ENCODE measurements at places on chromosomes 6 and 20.

DNA sequence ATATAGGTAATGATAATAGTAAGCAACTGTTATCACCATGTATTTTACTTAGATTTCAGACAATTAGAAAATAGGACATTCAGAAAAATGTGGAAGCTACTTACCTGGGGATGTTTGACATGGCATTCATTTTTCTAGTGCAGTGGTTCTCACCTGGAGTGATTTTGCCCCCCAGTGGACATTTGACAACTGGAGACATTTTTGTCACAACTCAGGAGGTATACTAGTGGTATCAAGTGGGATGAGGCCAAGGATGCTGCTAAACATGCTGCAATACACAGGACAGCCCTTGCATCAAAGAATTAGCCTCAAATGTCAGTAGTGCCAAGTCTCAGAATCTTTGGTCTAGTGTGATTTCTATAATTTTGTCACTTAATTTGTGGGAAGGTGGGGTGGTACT, 36.1 kb downstream of the NUS1 start:
- DNase-seq: no peak

DNA sequence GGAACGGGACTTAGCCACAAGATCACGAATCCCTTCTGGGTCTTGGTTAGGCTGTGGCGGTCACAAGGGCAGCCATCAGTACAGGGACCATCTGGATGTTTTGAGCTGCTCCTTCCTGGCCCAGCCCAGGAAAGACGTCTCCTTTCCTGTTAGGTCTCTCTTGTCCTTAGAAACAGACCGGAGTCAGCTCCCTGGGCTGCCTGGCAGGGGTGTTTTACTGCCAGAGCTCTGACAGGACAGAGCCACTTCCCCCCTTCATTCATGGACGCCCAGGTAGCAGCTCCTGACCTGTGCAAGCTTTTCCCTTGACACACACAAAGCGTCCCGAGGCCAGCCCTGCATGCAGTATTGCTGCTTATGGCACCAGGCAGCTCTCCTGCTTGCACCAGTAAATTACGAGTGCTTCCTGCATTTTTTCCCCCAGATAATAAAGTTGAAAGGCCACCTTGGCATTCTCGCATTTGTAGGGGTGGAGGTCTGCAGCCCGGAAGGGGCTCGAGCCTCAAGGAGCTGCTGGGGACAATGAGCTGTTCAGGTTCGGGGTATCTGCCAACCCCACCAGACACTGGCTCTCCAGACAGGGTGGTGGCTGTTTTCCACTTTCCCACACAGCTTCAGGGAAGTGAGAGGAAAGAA, 87.4 kb downstream of the NOL4L start:
- no peak for DNase-seq

- DNase-seq: no peak
These were observed 397.4 kb upstream of the PLCB4 start for GRCh38 chr20:8671370-8671961.

DNA sequence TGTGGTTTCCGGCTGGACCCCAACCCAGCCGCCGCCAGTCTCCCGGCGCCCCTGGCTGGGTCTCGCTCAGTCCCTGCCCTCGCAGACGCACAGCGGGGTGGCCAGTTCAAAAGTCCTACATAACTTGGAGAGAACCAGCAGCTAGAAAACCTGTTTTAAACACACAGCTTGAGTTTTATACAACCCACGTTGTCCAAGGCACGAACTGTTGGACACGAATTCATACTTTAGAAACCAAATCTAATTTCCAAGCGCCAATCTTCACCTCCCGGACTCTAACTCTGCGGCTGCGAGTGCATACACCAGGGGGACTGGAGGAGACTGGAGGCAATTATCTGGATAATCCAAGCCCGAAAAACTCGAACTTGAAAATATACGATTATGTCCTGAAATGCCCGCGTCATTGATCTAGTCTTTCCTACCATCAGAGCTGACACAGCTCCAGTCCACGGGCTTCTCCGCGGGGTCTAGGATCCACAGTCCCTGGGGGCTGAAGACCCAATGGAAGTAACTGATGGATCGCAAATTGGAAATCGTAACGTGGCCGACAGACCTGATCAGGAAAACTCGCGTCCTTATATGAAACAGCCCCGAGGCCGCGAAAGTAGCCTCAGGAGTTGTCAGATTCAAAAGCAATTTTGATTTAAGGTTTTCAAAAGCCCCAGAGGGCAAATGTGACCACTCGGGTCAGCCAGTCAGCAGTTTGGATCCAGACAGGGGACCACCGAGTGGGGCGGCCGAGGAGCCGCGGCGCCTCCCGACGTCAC, 843 bp upstream of the HEY2 start:
- no peak for DNase-seq

GRCh38 chr6:80234908-80235307, 128.4 kb downstream of the BCKDHB start:
- no peak for DNase-seq

DNA sequence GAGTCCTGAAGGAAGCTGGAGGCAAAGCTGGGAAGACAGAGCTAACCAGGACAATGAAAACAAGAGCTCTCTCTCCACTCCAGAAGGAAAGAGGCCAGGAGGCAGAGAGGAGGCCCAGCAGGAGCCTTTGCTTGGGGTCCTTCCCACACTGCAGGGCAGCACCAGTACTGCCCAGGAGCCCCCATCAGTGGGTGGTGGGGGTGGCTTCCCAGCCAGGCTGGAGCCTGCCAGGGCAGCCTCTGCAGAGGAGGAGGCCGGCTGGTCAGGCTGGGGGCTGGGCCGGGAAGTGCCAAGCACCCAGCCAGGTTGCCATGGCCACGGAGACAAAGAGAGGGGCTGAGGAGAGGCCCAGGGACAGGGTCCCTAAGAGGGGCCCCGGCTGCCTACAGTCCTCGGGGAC, 33.4 kb downstream of the PREX1 start:
- DNase-seq: no peak

DNA sequence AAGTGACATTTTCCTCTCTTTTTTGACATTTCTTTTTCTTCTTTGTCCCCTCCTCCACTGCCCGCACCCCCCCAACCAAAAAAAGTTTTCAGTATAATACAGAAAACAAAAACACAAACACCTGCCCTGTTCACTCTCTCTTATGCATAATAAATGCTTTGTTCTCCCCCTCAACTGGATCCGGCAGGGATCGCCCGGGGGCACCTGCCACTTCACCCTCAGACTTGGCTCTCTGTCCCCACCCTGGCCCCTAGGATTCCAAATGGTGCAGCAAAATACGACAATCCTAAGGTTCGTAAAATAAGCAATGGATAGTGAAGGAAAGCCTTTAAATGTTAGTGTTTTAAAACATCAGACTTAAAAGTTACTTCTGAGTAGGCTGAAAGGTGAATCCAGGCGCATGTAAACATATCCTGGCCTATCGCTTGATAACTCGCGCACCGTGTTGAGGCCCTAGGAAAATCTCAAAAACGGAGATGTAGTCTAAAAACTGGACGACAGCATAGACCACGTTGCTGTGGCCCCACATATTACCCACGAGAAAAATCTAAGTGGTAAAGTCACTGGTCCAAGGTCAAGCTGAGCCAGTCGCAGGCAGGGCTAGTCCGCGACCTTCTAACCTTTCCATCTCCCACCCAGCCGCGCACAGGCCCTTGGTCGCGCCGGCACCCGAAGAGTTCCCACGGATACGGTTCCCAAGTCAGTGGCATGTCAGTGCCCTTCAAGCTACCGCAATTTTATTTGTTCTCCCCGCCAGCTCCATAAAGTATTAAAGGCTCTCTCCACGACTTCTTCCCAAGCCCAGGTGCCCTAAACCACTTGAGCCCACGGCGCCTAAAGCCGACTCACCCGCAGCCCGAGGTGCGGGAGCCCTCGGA, 130.8 kb downstream of the OGFRL1 start:
- no peak for DNase-seq

- no peak for DNase-seq
These were observed 263.1 kb upstream of the FLRT3 start for GRCh38 chr20:14600527-14600926.

DNA sequence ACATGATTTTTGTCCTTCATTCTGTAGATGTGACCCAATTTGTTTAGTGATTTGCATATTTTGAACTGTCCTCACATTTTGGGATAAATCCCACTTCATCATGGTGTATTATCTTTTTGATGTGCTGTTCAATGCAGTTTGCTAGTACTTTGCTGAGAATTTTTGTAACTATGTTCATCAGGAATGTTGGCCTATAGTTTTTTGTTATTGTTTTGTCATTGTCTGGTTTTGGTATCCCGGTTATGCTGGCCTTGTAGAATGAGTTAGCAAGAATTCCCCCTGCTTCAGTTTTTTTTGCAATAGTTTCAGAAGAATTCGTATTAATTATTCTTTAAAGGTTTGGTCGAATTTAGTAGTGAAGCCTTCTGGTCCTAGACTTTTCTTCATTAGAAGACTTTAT, 11.9 kb downstream of the KIF25 start:
- no peak for DNase-seq

GRCh38 chr6:108134213-108134970, 31.4 kb upstream of the NR2E1 start:
- no peak for DNase-seq

DNA sequence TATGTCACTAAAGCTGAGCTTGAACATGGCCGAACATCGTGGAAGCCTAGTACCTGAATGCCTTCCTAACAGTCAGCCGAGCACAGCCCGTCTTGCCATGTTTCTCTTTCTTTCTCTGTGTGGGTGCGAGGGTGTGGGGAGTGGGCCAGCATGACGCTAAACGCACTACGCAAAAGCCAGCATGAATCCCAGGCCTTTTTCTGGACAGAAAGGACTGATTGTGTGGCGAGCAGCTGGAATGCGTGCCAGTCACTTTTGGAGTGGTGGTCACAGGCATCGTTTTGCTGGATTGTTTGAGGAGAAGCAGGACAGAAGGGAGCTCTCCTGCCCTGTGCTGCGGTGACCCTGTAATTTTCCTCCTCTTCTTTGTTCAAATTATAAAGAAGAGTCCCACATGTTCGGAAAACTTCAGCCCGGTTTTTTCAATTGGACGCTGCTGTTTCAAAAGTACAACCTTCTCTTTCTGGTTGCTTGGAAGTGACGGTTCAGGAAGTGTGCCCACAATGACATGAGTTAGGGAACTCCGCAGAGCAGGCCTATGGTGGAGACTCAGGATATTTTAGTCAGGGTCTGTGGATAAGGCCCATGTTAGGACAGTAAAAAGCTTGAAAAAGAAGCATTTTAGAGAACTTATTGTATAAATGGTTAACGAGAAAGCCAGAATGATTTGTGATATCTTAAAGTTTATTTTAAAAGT, 54.3 kb downstream of the PDE7B start:
- DNase-seq: no peak

- DNase-seq: no peak
These were observed 895.9 kb downstream of the EYS start for GRCh38 chr6:64811119-64811518.

DNA sequence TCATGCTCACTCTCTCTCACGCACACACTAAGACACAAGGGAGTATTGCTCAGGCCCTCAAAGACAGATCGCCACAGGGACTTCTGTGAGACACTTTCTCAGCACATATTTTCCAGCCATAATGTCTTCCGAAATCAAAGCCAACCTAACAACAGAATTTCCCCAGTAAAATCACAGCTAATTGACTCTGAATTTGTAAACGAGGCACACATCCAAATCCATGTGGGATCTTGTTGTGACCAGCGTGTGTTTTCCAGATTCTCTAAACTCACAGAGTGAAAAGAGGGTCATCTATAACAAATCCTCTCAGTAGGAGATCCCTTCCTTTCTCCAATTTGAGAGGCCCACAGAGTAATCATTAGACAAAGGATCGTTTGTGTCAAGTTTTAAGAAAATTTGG, 280.4 kb downstream of the PACRG start:
- DNase-seq: no peak

DNA sequence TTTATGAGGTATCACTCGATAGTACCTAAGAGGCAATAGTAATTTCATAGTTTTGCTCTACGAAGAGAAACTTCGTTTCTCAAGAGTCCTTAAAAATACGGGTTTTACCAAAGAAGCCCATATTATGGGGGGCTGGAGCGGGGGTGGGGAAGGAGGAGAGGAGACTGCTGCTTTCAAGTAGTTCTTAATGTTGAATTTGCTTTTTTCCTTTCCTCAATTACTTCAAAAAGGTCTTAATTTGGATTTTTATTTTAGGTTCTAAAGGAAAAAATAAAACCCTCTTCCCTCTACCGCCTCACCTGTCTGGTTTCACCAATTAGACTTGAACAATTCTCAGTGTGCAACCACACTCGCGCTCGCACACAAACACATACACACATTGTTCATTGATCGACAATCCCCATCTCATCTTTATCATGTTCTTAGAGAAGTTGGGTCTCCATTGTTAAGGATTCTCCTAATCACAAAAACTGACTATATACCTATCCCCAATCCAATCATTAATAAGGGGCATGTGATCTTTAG, 97.2 kb downstream of the HFE start:
- no peak for DNase-seq

DNA sequence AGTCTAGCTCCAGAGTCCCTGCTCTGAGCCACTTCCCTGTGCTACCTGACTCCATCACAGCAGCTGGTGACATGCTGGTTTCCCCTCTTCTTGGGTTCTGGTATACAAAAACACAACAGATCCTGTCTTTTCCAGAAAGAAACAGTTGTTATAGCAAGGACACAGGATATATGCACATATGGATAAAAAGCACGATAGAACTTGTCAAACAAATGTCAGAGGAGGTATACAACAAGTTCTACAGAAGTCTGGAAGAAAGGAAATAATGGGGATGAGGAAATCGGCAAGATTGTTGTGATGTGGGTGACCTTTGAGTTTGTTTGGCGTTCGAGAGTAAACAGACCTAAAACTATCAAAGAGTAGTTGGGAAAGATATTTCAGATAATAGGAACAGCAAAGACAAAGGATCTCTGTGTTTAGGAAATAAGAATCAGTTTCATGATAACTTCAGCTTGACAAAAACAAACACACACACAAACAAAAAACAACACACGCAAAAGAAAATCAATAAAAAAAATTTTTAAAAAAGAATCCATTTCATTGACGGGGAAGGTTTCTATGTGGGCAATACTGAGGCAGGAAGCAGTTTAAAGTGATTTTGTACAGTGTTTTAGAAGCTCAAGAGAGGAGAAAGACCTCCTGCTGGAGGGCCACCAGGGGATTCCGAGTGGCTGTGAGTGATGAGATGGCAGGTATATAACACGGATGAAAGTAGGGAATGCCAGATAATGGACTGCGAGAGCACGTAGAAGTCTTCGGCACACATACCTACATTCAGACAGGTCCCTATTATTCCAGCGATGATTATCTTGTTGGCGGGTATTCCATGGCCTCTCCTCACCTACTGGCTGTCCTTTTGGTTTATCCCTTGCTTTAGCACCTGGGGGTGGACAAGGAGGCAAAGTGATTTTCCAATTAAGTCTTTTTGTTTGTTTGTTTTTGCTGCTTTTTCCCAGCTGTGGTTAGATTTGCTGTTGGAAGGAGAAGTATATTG, 174.9 kb downstream of the HS3ST5 start:
- DNase-seq: no peak

- no peak for DNase-seq
These were observed at the start of gene INSM1 for GRCh38 chr20:20367575-20368417. Gene INSM1, plus strand, starts transcription at chr20:20368104. Its CDS starts 164 bp downstream, at chr20:20368268.

DNA sequence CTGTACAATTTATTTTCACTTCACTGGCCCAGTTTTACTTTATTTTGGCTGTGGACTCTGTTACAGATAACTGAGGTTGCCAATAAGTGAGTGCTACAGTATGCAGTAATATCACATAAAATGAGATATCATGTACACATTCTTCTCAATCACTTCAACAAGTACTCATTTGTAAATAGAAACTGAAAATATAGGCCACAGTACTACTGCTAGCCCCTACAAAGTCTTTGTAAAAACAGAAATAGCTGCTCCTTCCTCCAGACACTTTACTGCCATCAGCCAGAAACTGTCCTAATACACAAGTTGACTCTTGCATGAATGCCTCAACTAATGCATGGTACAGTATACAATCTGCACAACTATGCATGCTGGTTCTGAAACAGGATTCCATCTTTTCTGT, 9.2 kb downstream of the DTNBP1 start:
- DNase-seq: no peak

Measured in stimulated activated CD4-positive, alpha-beta T cell treated with anti-CD3 and anti-CD28 coated beads, TNF-alpha, amount 100 ng/mL, for 1 hour (primary cell).